ENCODE measurements at places on chromosomes 13 and 19. TPM values are rescaled to one million over a fixed set of nuclear protein-coding genes. Genes with fewer than 3 reads are reported as not detected.

- no peak for DNase-seq
Measured at GRCh38 chr13:45167611-45168554, 33.0 kb downstream of the KCTD4 start.

DNA sequence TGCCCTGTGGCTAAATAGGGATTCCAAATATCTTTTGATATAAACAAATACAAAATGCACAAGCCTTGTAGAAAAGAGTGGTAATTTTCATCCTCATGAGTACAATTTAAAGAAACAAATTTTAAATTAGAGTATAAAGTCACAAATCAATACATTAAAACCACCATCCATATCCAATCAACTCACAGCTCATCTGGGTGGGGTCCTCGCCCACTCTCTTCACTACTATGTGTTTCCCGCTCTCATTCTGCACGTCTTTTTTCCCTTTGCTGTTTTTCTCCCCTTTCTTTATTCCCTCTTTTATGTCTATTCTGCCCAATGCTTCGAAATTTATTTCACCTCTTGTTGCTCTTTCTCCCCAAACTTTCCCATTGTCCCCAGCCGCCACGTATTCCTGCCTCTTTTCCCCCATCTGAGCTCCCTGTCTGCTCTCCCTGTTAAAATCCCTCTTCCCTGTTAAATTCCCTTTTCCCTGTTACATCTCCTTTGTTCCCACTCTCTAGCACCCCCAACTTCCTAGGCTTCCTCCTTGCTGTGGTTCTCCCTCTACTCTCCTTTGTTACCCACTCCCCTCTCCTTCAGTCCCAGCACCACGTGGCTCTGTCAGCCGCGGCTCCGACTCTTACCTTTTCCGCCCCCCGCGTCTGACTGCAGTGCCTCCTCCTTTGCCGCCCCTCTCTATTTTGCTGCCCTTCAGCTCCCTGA lies 1.3 kb downstream of the ZNF616 start:
- peak; percentile 22 for DNase-seq

- no peak for DNase-seq
Measured at GRCh38 chr13:21579754-21580316, 24.1 kb downstream of the MICU2 start.

DNA sequence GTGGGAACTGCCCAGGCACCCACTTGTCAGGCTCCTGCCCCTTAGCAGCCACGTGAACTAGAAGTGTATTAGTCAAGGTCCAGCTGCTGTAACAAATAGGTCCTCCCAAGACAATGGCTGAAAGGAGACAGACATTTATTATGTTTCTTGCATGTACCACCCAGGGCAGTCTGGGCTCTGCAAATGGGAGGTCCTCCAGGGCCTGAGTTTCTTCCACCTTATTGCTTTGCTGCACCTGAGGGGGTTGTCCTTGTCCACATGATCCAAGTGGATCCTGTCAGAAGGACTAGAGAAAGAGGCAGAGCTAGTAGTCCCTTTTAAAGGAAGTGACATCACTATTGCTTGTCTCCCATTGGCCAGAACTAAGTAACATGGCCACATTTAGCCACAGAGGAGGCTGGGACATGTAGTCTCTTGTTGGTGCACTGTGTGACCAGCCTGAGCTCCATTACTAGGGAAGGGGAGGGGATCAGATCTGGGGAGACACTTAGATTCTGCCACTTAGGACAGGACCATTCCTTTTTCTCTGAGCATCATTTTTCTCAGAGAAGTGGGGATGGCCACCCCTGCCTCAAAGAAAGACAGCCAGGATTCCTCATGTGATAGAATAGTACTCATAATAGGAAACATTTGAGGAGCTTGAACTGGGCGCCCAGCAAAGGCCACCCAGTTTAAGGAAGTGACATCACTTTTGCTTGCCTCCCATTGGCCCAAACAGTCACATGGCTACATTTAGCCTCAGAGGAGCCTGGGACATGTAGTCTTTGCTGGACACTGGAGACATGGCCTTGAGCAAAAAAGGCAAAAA lies 15.1 kb downstream of the CC2D1A start:
- DNase-seq = peak; percentile 21

GRCh38 chr13:82739881-82740280 lies 1142.4 kb downstream of the SLITRK1 start:
- DNase-seq = no peak

GRCh38 chr13:82480415-82480814 lies 1401.9 kb downstream of the SLITRK1 start:
- DNase-seq = no peak

GRCh38 chr13:110309661-110310524 lies 2.8 kb downstream of the COL4A2 start:
- no peak for DNase-seq

DNA sequence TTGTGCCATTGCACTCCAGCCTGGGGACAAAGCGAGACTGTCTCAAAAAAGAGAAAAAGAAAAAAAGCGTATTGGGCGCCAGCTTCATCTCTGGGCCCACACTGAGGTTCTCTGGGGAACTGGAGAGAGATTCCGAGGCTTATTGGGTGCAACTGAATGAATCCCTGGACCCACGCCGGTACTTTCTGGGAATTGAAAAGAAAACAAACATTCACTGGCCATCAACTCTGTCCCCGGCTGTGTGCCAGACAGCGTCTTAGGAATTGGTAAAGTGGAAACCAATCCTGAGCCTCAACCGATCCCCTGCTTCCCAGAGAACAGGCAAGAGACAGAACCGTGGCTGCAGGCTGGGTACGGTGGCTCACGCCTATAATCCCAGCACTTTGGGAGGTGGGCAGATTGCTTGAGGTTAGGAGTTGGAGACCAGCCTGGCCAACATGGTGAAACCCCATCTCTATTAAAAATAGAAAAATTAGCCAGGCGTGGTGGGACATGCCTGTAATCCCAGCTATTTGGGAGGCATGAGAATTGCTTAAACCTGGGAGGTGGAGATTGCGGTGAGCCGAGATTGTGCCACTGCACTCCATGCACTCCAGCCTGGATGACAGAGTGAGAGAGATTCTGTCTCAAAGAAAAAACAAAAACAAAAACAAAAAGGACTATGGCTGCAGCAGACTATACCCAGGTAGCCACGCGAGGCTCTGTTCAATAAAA lies 8.6 kb downstream of the ANO8 start:
- DNase-seq = no peak

- DNase-seq = no peak
Measured at GRCh38 chr13:48873587-48873986, 102.1 kb upstream of the FNDC3A start.

DNA sequence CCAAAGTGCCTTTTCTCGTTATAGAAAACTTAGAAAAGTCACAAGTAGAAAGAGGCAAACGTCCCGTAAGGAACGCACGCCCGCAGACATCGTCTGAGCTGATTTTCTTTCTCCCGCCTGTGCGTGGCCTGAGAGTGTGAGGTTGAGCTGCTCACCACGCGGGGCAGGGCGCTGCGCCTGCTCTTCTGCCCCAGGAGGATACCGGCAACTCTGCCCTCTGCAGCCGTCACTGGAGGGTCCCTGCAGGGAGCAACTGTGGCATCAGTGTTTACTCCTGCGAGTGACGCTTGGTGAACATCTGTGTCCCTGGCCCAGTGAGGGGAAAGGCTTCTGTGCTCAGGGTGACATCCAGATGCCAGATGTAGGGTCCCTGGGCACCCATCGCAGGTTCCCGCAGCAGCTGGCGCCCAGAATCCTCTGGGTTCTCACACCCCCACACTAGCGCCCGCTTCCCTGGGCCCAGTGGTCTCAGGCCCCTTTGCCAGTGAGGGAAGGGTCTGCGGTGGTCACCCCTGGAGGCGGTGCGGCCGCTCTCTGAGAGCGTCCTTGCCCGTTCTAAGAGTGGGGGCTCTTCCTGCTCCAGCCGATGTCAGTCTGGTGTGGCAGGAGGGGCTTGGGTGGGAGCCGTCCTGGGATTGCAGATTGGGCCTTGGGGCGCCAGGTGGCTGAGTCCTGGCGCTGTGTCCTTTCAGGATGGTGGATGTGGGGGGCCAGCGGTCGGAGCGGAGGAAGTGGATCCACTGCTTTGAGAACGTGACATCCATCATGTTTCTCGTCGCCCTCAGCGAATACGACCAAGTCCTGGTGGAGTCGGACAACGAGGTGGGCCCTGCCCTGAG lies 17.4 kb upstream of the GNA15 start:
- DNase-seq = no peak

GRCh38 chr13:96898212-96898611 lies 96.1 kb downstream of the OXGR1 start:
- DNase-seq = peak; percentile 11

- DNase-seq = no peak
Measured at GRCh38 chr13:32474999-32475792, 47.3 kb upstream of the N4BP2L1 start.

DNA sequence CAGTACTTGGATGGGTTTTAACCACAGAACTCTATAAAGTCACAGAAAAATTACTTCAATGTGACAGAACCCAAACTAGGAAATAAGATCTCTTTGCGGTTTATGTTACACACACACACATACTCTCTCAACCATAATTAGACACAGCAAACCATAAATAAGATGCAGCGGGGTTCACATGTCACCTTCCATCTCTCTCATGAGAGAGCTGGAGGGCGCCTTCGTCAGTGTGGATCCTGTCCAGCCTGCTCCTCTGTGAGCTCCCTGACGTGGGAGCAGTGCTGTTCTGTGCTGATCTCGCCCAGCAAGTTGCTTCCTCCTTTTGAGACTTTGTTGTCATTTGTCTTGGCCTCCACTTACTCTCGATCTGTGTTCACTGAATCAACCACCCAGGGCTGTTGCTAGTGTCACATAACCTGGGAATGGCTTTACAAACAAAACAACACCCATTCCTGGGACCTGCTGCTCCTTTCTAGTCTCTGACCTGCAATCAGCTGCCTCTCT lies 204.9 kb upstream of the KL start:
- no peak for DNase-seq

- DNase-seq = peak; percentile 62
Measured at GRCh38 chr13:107043021-107043956, 475.4 kb upstream of the ARGLU1 start.

ATP12A gene
- polyA plus RNA-seq = not detected

NLRP7 gene
- 0.53 TPM for polyA plus RNA-seq

CABP5 gene
- polyA plus RNA-seq = not detected

ONECUT3 gene
- not detected for polyA plus RNA-seq

NAPSA gene
- polyA plus RNA-seq = 0.59 TPM
